Activated T-helper 1 cell treated with anti-CD3 and anti-CD28 coated beads, Interleukin-2, amount 50 U/mL, for 16 hours (primary cell): ENCODE measurements at places on chromosomes 11 and 22.

- DNase-seq = no peak
Observed at GRCh38 chr22:37270928-37271650, 11.2 kb upstream of the CYTH4 start.

- no peak for DNase-seq
Observed at GRCh38 chr11:12120031-12121008, 9.9 kb downstream of the MICAL2 start.

DNA sequence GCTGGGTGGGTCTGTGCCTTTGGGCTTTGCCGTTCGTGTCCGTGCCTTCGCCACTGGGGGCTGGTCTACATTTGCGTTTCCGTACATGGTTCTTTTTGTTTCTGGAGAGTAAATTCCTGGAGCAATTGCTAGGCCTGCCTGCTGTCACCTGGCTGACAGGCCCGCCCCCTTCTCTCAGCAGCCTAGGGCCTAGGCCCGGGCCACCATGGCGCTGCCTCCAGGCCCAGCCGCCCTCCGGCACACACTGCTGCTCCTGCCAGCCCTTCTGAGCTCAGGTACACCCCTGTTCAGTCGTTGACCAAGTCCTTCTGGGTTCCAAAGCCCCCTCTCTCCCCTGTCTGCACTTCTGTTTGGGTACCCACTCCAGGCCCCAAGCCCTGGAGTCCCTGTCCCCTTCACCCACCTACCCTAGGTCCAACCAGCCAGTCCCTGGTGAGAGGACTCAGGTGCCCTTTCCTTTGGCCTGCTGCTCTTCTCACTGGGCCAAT is 649 bp downstream of the TMEM25 start:
- no peak for DNase-seq

- DNase-seq = no peak
Observed at GRCh38 chr11:126518071-126518971, 162.8 kb downstream of the ST3GAL4 start.
